ENCODE measurements at places on chromosomes 7 and 10. TPM values are rescaled to one million over a fixed set of nuclear protein-coding genes. Genes with fewer than 3 reads are reported as not detected.

CALY gene
- 3.1 TPM for total RNA-seq

SORCS1 gene
- not detected for total RNA-seq

VGF gene
- 0.17 TPM for total RNA-seq

SLC13A1 gene
- not detected for total RNA-seq

TUBAL3 gene
- total RNA-seq: not detected

RALA gene
- total RNA-seq: 31.9 TPM

PNLIPRP2 gene
- not detected for total RNA-seq

LIPF gene
- not detected for total RNA-seq

SUMF2 gene
- 156 TPM for total RNA-seq

UPP1 gene
- total RNA-seq: 55.1 TPM

ADAM8 gene
- 91.0 TPM for total RNA-seq

FAM25A gene
- not detected for total RNA-seq

GRCh38 chr7:11615174-11615573 lies 216.8 kb downstream of the THSD7A start:
- no peak for DNase-seq

GRCh38 chr10:84341983-84342382 lies 13.6 kb downstream of the CCSER2 start:
- DNase-seq: no peak

DNA sequence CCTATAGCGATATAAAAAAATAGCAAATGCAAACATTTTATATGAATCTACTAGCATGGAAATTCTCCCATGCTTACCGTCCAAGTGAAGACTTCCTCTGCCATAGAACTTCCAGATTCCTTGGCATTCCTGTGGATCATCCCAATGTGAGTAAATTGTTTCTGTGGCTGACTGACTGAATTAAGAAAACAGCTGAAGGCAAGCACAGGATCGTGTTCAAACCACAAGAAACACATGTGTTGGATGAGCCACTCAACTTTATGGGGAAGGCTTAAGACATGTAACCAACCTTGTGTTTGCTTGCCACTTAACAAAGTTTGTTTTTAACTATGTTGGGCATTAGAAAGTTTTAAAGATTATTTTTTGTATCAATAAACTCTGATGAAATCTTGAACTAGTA lies 2.6 kb upstream of the MYPN start:
- DNase-seq: no peak

GRCh38 chr7:81624021-81624592 lies 145.7 kb downstream of the HGF start:
- DNase-seq: no peak

- no peak for DNase-seq
Observed at GRCh38 chr7:157499835-157500153, 163.0 kb downstream of the DNAJB6 start.

DNA sequence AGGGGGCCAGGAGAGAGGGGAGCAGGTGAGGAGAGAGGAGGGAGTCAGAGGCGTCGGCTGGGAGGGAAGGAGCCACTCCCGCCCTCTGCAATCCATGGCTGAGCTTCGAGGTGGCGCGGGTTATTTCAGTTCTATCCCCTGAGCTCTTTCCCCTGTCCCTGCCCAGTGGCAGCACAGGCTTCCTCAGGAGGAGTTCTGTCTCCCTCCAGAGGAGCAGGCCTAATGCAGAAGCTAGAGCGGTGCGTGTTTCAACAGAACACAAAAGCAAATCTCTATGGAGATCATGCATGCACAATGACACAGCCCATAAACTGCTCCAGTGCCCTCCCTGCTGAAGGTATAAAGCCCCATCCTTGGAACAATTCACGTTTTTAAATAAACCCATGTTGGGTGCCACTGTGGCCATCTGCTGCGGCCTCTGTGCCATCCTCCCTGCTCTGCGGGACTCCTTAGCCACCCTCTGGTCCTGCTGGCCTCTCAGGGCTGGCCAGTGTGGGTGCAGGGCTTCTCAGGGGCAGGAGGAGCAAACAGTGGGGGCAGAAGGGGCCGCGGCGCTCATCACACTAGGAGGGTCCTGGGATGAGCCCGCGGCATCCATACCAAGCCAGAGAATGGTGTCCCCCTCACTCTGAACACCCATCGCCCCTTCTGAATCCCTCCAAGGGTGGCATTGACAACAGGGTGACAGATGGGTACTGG lies 192.6 kb upstream of the LYZL2 start:
- no peak for DNase-seq

GRCh38 chr10:125062227-125062913 lies 98.0 kb downstream of the CTBP2 start:
- DNase-seq: no peak

DNA sequence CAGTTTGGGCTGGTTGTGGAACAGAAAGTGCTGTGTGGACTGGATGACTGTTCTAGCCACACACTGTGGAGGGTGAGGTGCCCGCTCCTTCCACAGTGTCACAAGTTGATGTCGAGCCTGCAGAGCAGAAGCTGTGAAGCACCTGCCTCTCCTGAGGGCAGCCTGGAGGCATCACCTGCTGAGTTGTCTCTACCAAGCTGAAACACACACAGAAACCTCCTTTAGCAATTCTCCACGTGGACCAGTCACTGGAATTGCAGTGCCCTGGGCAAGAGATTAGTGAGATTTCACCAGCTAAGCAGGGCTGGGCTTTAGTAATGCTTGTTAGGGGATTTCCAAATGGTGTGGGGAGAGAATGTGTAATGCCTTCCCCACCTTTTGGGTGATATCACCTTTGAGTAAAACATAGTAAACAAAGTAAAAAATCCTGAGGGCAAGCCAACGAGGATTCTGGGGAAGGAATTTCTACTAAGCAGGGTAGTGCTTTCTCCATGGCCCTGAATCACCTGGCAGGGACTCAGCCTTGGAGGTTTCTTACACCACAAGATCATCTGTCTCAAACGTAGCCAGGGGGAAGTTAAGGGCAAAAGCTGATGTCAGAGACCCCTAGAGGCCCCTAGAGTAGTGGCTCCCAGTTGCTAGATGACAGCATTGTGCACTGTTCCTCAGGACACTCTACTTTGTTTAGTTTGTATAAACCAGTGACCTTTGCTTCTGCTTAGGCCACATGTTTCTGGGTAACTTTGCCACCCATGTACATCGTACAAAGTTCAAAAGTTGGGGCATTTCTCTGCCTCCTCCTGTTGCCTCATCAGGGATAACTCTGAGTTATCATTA lies 233.1 kb upstream of the IGFBP3 start:
- DNase-seq: no peak

DNA sequence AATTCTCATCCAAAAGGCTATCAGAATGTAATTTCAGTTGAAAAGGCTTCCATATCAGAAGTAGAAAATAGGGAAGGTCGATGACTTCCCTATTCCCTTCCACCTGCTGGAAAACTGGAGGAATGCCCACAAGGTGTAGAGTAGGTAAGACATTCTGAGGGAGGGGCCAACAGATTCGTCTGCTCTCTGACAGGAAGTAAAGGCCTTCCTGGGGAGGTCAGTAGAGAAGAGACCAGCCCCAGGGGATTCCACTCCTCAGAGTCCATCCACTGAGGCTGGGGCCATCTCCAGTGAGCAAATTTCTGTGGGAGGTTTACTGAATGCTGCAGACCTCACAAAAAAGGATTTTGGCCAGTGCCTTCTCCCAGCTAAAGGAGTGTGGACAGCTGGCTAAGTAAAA lies 19.5 kb downstream of the NPSR1 start:
- no peak for DNase-seq

GRCh38 chr7:121739465-121739864 lies 133.5 kb upstream of the PTPRZ1 start:
- DNase-seq: no peak

DNA sequence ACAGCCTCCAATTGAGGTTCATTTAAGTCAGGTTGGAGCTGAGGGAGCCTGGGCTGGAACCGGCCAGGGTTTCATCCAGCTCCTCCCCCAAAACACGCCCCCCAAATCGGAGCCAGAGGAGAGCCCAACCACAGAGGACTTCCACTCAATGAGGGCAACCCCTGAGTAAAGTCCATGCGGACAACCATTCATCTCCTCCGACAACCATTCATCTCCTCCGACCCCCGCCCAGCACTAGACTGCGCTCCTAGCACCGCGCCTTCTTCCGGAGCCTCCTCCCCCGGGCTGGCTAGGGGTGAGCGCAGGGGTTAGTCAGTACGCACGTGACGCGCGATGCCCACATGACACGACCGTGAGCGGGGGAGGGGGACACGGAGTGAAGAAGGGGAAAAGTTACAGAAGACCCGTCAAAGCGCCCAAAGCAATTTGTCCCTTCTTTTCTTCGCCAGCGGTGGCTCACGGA lies 1.4 kb downstream of the MAGI2 start:
- DNase-seq: peak; percentile 41

GRCh38 chr7:24152877-24153472 lies 131.0 kb upstream of the NPY start:
- DNase-seq: no peak

DNA sequence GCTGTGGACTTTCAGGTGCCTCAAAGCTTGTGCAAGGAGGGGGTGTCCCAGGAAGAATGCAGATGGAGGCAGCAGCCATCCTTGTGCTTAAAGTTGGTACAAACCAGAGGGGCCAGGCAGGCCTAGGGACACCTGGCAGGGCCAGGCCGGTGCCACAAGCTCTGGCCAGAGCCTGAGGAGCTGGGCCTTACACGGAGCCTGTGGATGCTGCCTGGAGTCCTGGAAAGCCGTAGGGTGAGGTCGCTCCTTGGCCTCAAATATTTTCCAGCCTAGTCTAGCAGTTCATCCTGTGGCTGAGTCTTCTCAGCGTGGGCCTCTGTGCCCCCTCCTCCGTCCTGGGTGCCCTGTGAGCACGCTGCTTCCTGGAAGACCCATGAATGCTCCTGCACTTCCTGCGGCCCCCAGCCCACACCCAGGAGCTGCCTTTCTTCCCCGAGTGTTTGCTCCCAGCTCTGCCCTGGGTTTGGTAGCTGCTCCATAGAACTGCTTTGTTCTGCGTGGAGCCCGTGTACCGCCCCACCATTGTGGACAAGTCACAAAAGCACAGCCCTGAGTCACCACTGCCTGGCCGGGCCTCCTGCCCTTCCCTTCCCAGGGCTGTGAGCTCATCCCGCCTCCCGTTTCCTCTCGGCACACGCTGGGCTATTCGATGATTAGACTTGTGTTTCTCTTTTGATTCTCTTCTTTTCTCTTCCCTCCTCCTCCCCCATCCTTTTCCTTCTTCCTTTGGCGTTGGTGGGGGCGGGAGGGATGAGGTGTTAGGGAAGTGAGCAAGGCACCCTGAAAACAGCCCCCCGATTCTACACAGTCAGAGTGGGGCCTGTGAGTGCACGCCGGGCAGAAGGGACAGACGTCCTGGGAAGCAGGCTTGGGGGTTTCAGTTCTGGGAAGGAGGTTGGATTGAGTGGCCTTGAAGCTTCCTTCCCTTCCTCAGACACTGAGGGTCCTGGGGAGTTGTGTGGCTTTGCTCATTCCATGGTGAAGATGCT lies 73.2 kb upstream of the SHH start:
- no peak for DNase-seq

- DNase-seq: peak; percentile 82
Observed at GRCh38 chr7:151168003-151168786, 701 bp upstream of the GBX1 start.

DNA sequence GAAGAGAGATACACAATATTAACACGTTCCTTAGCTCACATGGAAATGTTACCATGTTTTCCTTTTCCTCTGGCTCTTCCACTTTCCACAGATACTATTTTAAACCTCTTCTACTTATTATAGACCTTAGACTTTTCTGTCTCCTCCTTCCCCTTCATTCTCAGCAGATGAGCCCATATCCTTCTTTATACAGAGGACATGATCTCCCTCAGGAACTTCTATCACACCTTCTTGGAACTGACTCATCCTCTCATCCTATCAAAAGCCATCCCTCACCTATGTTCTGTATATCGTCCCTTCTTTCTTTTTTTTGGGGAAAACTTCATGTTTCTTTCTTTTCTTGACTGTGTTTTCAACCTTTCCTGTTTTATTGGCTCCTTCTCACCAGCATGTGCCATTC lies 20.8 kb downstream of the MTPN start:
- no peak for DNase-seq

GRCh38 chr10:72316748-72317435 lies 37.8 kb downstream of the DNAJB12 start:
- DNase-seq: peak; percentile 63

DNA sequence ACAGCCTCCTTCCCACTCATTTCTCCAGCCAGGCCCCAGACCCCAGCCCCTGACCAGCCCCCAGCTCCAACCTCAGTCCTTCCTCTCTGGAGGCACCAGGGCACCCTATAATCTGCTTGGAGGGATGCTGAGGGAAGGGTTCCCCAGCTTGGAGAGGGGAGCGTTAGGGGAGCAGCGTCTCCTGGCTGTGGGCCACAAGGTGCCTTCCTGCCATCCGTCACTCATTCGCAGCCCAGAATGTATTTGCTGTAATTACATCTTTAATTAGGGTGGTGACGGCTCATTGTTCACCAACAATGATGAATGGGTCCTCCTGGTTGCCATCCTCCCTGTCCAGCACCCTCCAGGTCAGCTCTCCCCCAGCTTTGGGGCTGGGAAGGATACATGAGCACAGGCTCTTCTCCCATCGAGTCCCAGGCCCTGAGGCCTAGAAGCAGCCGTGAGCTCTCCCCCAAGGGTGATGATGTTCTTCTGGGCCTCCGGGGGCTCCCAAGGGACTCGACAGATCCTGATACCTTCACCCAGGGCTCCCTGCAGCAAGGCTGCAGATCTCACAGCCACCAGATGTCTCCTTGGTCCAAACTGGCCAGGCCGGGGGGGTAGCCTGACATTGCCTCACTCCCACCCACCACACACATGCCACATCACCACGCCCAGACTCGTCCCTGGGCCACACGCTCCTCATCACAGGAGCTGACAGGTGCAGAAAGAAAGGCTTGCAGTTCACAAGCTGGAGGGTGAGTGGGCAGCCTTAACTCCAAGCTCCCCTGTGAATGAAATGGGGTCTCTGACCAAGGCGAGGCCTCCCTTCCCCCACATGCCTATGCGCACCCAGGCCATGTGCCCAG lies 26.8 kb downstream of the POLL start:
- DNase-seq: no peak

- DNase-seq: no peak
Observed at GRCh38 chr7:151411551-151411950, 1.7 kb upstream of the WDR86 start.

DNA sequence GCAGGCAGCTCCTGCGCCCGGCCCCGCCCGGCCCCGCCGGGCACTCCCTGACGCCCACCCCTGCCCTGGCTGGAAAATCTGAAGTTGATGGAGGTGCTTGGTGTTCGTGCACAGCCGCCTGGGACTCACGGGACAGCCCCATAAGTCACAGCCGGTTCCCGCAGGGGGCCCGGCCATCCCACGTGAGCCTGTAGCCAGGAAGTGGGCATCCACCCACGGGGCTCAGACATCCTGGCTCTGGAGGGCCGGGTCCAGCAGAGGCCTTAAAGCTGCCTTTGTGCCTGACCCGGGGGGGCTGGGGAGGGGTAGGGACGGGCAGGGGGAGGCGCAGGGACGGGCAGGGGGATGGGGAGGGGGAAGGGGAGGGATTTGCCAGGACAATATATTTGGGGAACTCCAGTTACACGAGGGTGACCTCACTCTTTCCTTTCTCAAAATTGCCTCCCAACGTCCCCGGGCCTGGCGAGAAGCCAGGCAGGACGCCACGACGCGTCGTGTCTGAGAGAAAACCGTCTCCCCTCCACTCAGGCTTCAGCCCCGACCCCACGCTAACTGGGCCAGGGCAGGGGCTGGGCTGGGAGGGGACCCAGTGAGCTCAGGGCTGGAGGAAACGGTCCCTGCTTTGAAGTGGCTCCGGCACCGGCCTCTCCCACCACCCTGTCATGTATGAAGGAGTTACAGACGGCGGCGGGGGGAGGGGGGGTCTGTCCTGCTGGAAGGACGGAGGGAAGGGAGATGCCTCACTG lies 82.1 kb upstream of the PDGFA start:
- DNase-seq: peak; percentile 78

GRCh38 chr7:43872406-43873110 lies 3.2 kb upstream of the MRPS24 start:
- no peak for DNase-seq

GRCh38 chr10:43226441-43226840 lies 40.4 kb downstream of the RASGEF1A start:
- peak; percentile 13 for DNase-seq

GRCh38 chr10:103069453-103070331 lies 123.4 kb downstream of the NT5C2 start:
- DNase-seq: peak; percentile 70
